ENCODE measurements at places on chromosomes 16 and 17.

DNA sequence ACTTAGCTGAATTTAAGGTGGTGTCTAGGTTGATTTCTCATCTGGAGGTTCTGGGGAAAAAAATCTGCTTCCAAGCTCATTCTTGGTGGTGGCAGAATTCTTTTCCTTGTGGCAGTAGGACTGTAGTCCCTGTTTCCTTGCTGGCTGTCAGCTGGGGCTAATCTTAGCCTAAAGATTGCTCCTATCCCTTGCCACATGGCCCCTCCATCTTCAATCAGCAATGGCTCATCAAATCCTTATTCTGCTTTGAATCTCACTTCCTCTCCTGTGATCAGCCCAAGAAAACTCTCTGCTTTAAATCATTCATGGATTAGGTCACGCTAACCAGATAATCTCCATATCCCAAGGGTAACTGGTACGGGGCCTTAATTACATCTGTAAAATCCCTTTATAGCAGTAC, 6.6 kb downstream of the FAM20A start:
- no peak for DNase-seq

- DNase-seq = no peak
These were observed 225.4 kb downstream of the SEC14L1 start for GRCh38 chr17:77366206-77366557.

DNA sequence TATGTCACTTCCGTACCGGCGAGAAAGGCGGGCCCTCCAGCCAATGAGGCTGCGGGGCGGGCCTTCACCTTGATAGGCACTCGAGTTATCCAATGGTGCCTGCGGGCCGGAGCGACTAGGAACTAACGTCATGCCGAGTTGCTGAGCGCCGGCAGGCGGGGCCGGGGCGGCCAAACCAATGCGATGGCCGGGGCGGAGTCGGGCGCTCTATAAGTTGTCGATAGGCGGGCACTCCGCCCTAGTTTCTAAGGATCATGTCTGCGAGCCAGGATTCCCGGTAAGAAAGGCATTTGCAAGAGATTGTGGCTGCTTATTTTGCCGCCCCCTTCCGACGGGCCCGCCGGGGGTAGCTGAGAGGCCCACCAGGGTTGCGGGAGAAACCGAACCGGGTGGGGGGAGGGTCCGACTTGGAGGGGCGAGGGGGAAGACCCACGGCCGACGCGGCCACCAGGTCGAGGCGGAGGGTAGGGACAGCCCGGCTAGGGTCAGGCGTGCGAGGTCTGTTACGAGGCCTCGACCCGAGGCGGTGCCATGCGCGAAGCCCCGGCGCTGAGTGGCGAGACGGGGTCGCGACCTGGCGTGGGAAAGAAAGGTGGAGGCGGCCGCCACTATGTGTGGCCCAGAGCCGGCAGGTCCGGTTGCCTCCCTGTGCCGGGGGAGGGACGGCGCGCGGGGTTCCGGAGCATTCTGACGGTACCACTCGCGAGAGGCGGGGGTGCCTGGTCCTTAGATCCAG, 6.7 kb upstream of the CD68 start:
- peak; percentile 99 for DNase-seq

- DNase-seq = no peak
These were observed 215.4 kb downstream of the SOX9 start for GRCh38 chr17:72336026-72336803.

DNA sequence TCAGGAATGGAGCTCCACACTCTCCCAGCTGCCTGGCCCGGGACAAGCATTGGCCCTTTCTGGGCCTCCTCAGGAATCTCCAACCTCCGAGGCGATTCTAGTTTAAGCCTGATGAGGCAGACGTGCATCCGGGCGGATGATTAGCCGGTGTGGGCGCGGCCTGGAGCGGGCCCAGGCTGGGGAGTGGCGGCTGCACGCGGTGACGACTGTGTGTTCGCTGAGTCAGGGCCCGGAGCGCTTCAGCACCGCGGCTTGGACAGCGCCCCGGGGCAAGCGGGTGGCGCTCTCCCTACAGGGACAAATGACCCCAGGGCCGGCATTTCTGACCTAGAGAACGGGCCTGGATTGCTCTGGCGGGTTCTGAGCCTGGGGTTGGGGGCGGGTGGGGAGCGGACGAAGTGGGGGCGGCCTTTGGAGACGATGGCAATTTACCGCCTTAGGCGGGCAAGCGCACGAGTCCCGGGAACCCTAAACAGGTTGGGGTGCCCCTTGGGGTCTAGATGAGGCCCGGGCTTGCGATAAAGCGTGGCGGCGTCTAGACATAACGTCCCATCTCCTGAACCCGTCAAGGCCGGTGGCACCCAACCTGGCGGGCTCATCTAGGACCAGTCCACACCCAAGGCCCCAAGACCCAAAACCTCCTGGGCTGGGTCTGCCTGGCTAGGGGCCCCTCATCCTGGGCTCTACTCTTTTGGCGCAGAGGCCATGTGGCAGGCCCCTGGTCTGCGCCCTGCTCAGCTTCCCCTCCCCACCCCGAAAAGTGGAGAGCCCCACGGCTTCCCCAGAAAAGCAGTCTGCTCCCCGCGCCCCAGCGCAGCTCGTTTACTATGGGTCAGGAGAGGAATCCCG, 22.3 kb upstream of the ZNHIT3 start:
- peak; percentile 44 for DNase-seq

GRCh38 chr17:7767405-7768021, 50.0 kb downstream of the DNAH2 start:
- no peak for DNase-seq

DNA sequence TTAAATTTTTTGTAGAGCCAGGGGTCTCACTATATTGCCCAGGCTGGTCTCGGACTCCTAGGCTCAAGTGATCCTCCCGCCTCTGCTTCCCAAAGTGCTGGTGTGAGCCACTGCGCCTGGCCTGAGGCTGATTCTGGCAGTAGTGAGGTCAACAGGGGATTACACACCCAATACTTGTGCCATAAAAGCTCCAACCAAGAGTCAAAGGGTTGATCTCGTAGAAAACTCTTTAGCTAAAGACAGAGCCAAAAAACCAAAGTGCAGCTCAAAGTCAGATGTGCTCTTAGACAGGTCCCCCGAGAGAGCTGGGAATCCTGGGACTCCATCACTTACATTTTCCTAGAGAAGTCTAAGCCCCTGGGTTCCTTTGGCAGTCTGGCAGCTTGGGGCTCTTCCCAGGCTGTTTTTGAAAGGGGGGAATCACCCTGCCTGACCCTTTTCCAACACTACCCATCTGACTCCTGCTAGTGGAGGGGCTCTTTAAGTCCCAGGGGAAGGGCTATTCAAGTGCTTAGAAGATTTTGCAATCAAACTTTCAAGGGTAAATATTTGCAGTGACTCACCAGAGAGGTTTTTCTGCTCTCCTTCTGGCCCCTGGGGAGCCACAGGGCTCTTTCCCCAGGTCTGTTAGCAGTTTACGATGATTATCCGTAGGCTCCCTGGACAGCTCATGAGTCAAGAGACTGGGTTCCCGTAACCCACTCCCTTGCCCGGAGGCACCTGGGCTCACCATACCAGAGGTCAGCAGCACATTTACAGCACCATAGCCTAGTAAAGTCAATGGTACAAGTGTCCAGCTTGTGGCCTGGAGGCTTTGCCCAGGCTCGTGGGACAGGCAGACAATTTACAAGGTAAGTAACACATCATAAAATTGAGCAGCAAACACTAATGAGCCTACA, 408.7 kb downstream of the SLC39A11 start:
- DNase-seq = no peak

- peak; percentile 61 for DNase-seq
These were observed 23.9 kb downstream of the ZNF778 start for GRCh38 chr16:89241187-89242007.

DNA sequence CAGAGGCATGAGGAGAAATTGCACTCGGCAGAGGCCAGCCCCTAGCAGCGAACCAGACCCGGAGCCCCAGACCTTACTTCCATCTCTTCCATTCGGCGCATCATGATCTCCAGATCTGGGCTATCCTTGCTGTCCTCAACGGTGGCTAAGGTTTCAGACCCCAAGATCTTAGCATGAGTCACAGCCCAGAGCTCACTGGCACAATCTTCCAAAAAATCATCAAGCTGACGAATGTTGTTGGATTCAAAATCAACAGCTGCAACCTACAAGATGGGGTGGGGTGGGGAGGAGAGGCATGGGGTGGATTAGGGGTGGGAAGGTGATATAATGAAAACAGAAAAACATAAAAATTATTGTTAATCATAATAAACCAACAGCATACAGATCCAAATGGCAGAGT, 39.7 kb upstream of the PITPNM3 start:
- no peak for DNase-seq

GRCh38 chr17:313911-314613, 38.5 kb downstream of the RPH3AL start:
- no peak for DNase-seq

- no peak for DNase-seq
These were observed 31.7 kb upstream of the ARL4D start for GRCh38 chr17:43366891-43367736.

DNA sequence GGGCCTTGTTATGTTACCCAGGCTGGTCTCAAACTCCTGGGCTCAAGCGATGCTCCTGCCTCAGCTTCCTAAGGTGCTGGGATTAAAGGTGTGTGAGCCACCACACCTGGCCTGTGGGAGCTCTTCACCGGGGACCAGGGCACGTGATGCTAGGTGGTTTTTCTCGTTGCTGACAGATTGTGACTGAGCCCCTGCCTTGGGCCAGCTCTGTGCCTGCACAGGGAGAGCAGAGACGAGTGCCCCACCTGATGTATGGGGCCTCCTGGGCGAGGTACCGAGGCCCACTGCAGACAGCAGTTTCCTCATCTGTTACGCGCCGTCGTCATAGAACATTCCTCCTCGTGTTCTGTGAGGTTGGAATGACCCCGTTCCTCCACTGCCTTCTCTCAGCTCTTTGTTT, 280.7 kb downstream of the CPPED1 start:
- no peak for DNase-seq

DNA sequence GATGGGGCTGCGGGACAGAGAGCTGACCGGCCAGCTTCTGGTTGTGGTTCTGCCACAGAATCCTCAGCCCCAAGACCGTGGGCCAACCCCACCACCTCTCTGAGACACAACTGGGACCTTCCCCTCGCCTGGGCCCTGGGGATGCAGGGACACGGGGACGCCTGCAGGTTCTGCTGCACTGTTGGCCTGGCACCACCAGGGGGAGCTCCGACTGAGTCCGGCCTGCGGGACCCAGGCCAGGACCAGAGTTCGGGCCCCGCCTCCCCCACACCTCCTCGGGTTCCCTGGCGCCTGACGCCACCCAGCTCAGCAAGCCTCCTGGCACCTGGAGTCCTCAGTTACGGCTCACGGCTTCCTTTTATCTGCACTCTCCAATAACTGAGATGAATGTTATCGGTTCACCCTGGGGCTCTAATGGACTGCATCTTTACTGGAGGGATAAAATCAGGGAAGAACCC, 27.3 kb downstream of the TBC1D16 start:
- peak; percentile 75 for DNase-seq

DNA sequence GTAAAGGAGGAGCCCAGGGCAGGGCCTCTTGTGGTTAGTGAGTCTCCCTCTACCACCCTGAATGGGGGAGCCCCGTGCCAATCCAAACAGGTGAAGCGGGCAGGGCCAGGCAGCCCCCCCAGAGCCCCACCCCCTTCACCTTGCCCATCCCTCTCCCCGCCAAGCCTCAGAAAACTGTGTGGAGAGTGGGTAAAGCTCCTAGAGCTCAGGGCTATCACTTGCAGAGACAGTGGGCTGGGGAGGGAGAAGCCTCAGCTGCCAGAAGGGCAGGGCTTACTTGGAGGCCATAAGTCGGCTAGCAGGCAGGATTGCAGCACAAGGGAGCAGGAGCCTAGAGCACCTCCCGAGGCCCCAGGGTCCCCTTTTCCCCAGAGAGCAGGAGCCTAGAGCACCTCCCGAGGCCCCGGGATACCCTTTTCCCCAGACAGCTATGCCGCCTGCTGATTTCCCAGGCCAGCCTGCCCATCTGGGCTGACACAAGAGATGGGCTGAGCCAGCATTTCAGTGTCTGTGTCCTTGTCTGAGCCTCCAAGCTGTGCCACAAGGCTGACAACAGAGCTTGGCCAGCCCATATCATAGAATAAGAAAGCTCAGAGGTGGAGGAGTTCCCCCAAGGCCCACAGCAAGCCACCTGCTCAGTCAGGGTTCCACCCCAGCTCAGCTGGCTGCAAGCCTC, 6.7 kb upstream of the KRT14 start:
- DNase-seq = no peak
